CD8-positive, alpha-beta memory T cell (primary cell): ENCODE measurements at places on chromosomes 12 and 14.
A peak's percentile ranks its signal among the peaks of the same experiment; 100 is the strongest.

DNA sequence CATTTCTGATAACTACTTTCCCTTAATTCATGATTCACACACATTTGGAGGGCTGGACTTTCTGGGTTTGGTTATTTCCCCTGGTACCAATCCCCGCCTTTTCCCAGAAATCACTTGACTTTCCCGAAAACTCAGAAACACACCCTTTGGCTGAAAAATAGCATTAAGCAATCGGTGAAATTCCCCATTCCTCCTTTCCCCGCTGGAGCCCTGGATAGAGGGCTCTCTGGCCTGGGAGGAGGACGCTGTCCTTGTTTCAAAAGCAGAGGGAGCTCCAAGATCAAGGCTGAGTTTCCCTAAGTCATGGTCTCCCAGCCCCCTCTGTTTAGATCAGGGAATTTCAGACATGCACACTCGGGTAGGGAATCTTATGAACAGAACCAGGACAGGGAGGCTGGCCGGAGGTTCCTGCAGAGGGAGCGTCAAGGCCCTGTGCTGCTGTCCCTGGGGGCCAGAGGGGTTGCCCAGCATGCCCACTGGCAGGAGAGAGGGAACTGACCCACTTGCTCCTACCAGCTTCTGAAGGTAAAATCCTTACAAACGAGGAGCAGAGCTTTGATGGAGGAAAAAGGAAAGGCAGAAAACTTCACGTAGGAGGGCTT, at the start of gene C1S:
TSS of gene C1S (plus strand) at position 366 of the 602 bp plus-strand sequence. CDS start 1,195 bp downstream, outside the sequence.
- H3K36me3 ChIP-seq, result no peaks in the 10 kb centered on the region
- H3K4me3 ChIP-seq, result no peak within 1 kb of the TSS
- no peak for DNase-seq

DNA sequence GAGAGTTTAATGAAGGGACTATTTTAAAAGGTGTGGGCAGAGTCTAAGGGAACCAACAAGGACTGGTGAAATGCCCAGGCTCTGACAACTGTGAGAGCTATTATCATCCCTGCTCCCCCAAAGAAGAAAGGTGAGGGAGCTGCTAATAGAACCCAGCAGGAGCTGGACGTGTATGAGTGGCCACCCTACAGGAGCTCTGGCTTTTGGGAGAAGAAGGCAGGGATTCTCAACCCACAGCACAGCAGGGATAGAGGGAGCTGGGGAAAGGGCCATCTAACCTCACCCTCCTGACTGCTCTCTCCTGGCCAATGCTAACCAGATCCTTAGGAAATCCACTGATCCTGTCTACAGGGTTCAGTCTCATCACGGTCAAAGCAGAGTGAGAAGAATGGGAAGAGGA, 57.1 kb downstream of the GRIN2B start:
- H3K27me3 ChIP-seq, result no peaks in the 10 kb centered on the region
- no peak overlapping the region for H3K4me3 ChIP-seq
- no peak for DNase-seq
- H3K36me3 ChIP-seq, result no peaks in the 10 kb centered on the region
- no peaks in the 10 kb centered on the region for H3K4me1 ChIP-seq

GRCh38 chr12:109714913-109715244, 1.3 kb downstream of the FAM222A start:
- H3K27ac ChIP-seq, result no peak overlapping the region
- peaks cover 7% of the 10 kb centered on the region for H3K27me3 ChIP-seq
- no peak overlapping the region for H3K4me3 ChIP-seq
- no peaks in the 10 kb centered on the region for H3K36me3 ChIP-seq
- no peak for DNase-seq
- peaks cover 8% of the 10 kb centered on the region for H3K4me1 ChIP-seq

- DNase-seq, result no peak
- H3K27me3 ChIP-seq, result no peaks in the 10 kb centered on the region
- H3K4me1 ChIP-seq, result no peaks in the 10 kb centered on the region
- no peak overlapping the region for H3K27ac ChIP-seq
- no peak overlapping the region for H3K4me3 ChIP-seq
Measured at GRCh38 chr12:123794027-123794426, 31.9 kb downstream of the DNAH10 start.

- H3K27ac ChIP-seq, result no peak overlapping the region
- H3K4me1 ChIP-seq, result no peaks in the 10 kb centered on the region
- no peak overlapping the region for H3K4me3 ChIP-seq
- no peaks in the 10 kb centered on the region for H3K36me3 ChIP-seq
- DNase-seq, result no peak
Measured at GRCh38 chr12:81077329-81077685, 572 bp upstream of the ACSS3 start.

DNA sequence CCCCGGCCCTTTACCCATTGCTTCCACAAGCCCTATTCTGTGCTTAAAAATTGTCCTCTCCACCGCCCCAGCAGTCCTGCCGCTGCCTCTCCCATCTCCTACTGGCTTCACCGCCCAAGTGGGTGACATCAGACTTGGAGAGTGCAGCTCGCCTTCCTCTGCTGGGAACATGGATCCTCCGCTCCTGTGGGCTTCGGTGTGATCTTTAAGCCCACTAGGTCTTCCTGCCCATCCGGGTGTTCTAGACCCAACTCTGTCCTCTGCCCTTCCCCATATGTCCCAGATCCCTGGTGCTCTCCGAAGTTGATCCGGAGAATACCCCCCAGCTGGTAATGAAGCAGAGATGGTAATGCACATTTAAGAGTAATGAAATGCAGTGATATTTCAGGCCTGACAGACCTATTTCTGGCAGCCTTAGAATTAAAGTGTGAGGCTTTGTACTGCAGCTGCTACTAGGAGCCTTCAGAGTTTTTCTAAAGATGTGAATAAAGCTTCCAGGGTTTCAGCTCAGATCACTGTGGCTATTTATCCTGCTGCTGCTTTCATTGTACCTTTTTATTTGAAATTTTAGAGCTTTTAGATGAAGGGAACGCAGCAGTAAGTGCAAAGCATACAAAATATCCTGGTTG, 22.9 kb upstream of the CTDSP2 start:
- no peak overlapping the region for H3K27ac ChIP-seq
- H3K4me1 ChIP-seq, result peaks cover 5% of the 10 kb centered on the region
- no peak overlapping the region for H3K4me3 ChIP-seq
- H3K27me3 ChIP-seq, result peaks cover 9% of the 10 kb centered on the region
- H3K36me3 ChIP-seq, result no peaks in the 10 kb centered on the region

DNA sequence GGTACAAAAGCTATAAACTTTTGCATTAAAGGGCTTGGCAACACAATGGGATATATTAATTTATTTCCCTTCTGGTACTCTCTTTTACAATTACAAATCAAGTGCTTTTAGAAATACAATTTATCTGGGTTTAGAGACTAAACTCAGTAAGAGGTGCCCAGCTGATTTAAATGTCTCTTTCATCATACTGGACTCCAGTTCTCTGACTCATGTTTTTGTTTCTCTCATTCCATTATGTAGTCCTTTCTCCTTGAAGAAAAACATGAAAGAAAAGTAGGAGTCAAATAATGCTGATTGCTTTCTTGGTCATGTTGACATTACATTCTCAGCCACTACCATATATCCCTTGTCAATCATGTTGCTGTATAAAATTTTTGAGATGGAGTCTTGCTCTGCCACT, 36.3 kb upstream of the CFL2 start:
- no peaks in the 10 kb centered on the region for H3K27me3 ChIP-seq
- peaks cover 6% of the 10 kb centered on the region for H3K36me3 ChIP-seq
- H3K27ac ChIP-seq, result no peak overlapping the region
- no peak overlapping the region for H3K4me3 ChIP-seq

DNA sequence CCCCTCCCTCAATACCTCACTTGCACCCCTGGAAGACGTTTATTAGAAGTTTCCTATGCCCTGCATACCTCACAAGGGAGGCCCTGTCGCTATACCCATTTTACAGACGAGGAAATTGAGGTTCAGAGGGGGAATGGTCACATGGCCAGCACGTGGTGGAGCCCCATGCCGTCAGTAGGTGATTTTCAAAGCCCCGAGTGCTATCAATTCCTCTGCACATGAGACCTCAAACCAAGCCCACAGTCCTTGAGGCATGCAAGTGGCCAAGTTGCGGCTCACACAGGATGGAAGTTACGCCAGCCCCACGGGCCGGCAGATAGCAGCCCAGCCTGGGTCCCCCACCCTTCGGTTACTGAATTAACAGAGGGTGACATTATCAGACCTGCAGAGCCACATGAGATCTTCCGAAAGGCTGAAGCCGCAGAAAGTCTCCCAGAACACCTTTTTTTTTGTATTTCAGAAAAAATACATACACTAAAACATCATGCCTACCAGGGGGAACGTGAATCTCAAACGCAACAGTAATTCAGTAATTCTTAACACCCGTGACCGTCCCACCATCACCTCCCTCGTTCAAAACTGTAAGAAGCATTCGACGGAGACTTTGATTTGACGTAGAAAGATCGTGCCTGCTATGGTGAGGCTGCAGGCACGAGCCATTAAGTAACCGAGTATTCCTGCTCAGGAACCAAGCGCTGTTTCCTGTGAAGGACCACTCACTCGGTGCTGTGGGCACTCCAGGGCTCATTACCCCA, 129.0 kb downstream of the RFLNA start:
- DNase-seq, result no peak
- no peak overlapping the region for H3K4me3 ChIP-seq
- H3K27ac ChIP-seq, result peak overlapping the region; percentile 74
- no peaks in the 10 kb centered on the region for H3K4me1 ChIP-seq

DNA sequence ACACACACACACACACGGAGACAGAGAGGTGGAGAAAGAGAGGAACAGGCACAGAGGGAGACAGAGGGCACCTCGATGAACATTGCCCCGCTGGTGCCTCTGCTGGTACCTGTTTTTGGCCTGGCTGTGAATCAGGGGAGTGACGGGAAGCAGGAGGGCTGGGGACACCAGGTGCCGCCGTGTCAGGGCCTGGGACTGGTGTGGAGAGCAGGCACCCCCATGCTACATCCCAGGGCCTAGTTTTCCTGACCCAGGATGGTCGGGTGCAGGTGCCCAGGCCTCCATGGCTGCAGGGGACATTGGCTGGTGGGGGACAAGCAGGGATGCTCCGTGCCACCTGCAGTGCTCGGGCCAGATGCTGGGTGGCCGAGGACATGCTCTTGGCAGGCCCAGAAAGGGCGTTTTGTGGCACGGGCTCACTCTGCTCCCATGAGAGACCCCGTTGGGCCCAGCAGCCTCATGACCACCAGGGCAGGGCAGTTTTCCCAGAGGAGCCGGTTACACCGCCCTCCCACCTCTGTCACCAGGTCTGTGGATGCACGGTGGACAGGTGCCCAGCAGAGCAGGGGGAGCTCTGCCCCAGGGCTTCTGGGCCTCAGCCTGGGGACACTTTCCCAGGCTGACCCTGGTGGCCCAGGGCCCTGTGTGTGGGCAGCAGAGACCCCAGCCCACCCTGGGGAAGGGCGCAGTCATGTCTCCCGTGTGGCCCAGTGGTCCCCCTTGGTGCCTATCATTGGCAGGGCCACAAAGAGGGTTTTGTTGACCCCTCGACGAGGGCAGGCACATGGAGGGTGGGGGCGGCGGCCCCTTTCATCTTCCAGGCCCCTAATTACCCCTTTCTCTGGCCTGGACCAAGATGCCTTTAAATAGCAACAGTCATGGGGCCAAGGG, 207.5 kb upstream of the RTL1 start:
- H3K27me3 ChIP-seq, result no peaks in the 10 kb centered on the region
- no peak overlapping the region for H3K4me3 ChIP-seq
- H3K27ac ChIP-seq, result no peak overlapping the region
- no peaks in the 10 kb centered on the region for H3K4me1 ChIP-seq

- peaks cover 31% of the 10 kb centered on the region for H3K4me1 ChIP-seq
- H3K27me3 ChIP-seq, result no peaks in the 10 kb centered on the region
- H3K27ac ChIP-seq, result peak overlapping the region; percentile 40
- peak overlapping the region; percentile 35 for H3K4me3 ChIP-seq
- no peaks in the 10 kb centered on the region for H3K36me3 ChIP-seq
- peak; percentile 60 for DNase-seq
Measured at GRCh38 chr12:29103539-29103974, 45.5 kb upstream of the FAR2 start.

DNA sequence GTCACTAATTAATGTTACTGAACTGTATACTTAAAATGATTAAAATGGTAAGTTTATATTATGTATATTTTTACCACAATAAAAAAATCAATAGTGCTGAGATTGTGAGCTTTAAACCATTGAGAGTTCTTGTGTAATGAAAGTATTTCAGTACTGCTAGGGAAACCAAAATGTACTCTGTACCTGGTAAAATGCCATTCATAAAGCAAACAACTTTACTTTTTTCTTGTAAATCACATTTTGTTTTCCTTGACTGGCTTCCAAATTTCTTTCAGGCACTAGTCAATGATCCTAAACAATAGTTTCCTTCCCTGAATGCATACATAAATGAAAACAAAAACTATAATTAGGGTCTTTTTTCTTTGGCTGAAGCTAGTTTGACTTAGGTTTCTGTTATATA, 29.4 kb upstream of the SNRPF start:
- DNase-seq, result no peak
- H3K36me3 ChIP-seq, result no peaks in the 10 kb centered on the region
- no peaks in the 10 kb centered on the region for H3K27me3 ChIP-seq
- no peak overlapping the region for H3K27ac ChIP-seq

DNA sequence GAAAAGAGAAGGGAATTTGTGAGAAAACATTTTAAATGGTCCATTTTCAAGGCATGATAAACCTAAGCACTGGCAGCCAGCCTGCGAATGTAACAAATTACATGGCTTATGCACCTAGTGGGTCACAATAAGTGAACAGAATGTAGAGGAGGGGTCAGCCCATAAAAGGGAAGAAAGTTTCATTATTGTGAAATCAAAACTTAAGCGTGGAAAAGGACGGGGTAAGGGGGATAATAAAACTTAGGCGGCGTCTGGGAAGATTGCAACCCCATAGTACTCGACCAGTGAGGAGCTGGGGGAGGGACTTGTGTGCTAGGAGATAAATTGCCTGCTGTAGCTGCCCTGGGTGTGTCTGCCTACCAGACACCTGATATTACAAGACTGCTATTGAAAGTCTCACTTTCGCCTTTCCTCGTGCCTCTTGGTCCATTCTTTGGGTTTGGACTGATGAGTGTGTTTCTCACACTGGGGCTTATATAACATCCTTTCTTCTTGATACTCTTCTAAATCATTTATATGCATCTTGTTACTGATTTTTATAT, 40.6 kb downstream of the ZDHHC17 start:
- H3K4me1 ChIP-seq, result no peaks in the 10 kb centered on the region
- H3K27ac ChIP-seq, result no peak overlapping the region
- H3K27me3 ChIP-seq, result no peaks in the 10 kb centered on the region
- DNase-seq, result no peak
- no peak overlapping the region for H3K4me3 ChIP-seq

GRCh38 chr12:49621651-49622500, 1.5 kb upstream of the PRPF40B start:
- H3K36me3 ChIP-seq, result no peaks in the 10 kb centered on the region
- DNase-seq, result no peak
- H3K4me1 ChIP-seq, result peaks cover 18% of the 10 kb centered on the region
- H3K4me3 ChIP-seq, result peak overlapping the region; percentile 70

DNA sequence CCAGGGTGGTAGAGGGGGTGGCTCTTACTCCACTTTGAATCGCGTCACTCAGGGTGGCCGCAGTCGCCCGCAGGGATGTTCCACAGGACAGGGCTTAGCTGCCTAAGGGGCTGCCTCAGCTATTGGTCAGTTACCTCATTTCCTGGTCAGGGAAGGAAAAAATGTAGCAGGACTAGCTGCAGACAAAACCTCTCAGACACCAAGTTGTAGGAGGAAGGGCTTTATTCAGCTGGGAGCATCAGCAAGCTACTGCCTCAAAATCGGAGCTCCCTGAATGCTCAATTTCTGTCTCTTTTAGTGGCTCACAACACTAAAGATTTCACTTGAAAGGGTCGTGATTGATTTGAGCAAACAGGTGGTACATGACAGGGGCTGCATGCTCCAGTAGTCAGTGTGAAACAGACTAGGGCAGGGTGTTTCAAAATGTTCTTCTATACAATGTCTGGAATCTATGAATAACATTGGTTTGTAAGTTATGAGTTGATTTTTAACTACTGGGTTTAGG, 6.4 kb upstream of the CLEC6A start:
- H3K4me1 ChIP-seq, result no peaks in the 10 kb centered on the region
- H3K27me3 ChIP-seq, result no peaks in the 10 kb centered on the region
- no peak overlapping the region for H3K27ac ChIP-seq
